ENCODE measurements at places on chromosomes 6 and 20.

DNA sequence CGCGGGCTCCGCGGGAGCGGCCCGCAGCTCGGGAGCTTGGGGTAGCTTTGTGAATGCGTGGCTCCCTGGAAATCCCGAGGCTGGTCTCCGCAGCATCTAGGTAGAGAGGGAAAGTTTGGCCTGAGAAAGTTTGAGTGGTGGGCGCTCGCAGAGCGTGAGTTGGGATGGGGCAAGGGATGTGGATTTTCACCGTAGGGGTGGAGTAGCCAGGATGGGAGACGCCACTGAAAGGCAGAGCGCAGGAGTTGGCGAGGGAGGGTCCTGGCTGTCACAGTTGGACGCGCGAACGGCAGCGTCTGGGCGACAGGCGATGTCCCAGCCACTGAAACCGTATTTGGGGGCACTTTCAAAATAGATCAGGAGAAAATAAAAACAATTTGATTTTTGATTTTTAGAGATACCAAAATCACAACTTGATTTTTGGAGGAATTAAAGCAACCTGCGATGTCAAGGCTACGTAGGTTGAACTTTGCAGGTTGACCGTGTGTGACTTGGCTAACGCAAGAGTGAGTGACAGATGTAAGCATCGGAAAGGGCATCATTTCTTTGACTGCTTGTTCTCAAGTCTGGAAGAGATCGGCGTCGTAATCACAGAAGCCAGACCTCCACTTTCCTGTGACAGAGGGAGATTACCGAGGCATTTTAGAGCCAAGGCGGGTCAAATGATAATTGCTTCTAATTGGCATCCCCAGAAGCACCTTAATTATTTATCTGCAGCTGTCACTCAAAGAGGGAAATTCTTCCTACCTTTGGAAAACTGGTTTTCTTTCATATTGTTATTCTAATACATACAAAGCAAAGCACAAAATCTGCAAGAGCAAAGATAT, 646 bp downstream of the HEY2 start:
- no peak for DNase-seq

DNA sequence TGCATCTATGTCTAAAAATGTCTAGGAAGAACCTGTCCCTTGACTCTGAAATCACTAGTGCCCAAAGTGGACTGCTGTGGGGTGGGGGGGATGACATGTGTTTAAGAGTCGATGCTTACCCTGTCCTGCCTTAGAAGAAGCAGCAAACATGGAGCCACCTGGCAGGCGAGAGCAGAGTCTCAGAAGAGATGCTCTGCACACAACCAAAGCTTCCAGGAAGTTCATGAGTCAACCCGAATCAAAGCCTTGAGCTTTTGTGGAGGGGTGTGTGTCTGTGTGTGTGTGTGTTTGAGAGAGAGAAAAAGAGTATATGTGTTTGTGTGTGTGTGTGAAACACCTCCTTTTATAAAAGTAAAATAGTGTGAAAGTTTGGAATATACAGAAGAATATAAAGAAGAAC, 269.9 kb downstream of the ALDH8A1 start:
- no peak for DNase-seq

DNA sequence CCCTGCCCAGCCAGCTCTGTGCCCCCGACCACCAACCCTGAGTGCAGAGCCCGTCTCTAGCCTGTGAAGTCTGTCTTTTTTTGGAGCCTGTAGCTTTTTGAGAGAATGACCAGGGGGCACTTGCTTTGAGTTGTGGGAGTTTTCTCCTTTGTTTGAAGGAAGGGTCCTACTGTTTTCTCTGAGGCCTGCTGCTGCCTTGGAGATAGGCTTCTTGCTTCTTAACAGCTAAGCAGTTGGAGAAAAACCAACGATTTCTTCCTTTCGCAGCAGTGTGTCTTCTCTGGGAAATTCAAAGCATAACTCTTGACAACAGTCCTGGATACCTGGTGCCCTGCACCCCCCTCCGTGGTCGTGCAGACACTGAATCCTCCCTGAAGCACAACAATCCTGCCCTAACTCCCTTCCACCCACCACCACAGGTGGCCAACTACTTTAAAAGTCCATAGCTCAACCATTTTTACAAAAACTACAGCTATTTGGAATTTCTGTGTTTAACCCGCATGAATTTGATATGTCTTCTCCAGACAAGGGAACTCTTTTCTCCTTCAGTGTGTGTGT, 61.0 kb downstream of the FAM50B start:
- no peak for DNase-seq

GRCh38 chr6:158411998-158412397, 99.7 kb downstream of the TULP4 start:
- DNase-seq = no peak

GRCh38 chr6:106732376-106732940, 103.1 kb downstream of the QRSL1 start:
- DNase-seq = no peak
